ENCODE measurements at places on chromosomes 12 and 14. TPM values are rescaled to one million over a fixed set of nuclear protein-coding genes. Genes with fewer than 3 reads are reported as not detected.

The MAP1LC3B2 gene
- total RNA-seq: 0.26 TPM

The SERPINA3 gene
- 0.57 TPM for total RNA-seq

The ALX1 gene
- 4.0 TPM for total RNA-seq

The RASSF9 gene
- 0.25 TPM for total RNA-seq

The KLRG1 gene
- 2.1 TPM for total RNA-seq

The LMBR1L gene
- 20.5 TPM for total RNA-seq

The GPR135 gene
- 0.66 TPM for total RNA-seq

The P2RX2 gene
- total RNA-seq: not detected

The VDR gene
- 15.9 TPM for total RNA-seq

The KRT73 gene
- total RNA-seq: not detected

The DTD2 gene
- total RNA-seq: 28.0 TPM

The DHRS2 gene
- 1.6 TPM for total RNA-seq

The PLEKHD1 gene
- total RNA-seq: not detected

The CCDC177 gene
- not detected for total RNA-seq

The SLC25A21 gene
- 8.7 TPM for total RNA-seq

The AMIGO2 gene
- total RNA-seq: 10.5 TPM

The ACVRL1 gene
- 1.4 TPM for total RNA-seq

The TC2N gene
- total RNA-seq: 0.53 TPM

The LYZ gene
- total RNA-seq: not detected

The LRRK2 gene
- total RNA-seq: 0.76 TPM

The CPM gene
- total RNA-seq: 1.7 TPM

The SPTB gene
- total RNA-seq: not detected

The DTX1 gene
- total RNA-seq: not detected

The LRRIQ1 gene
- total RNA-seq: 0.36 TPM

The OVCH1 gene
- total RNA-seq: not detected

The COCH gene
- total RNA-seq: 6.2 TPM

The CEP170B gene
- total RNA-seq: 7.5 TPM

The CPNE6 gene
- total RNA-seq: not detected

The ADAM20 gene
- total RNA-seq: not detected

The LRP6 gene
- 10.2 TPM for total RNA-seq
